Cardiac muscle cell (in vitro differentiated cells and primary cell): ENCODE measurements at places on chromosomes 1 and 21.

DNA sequence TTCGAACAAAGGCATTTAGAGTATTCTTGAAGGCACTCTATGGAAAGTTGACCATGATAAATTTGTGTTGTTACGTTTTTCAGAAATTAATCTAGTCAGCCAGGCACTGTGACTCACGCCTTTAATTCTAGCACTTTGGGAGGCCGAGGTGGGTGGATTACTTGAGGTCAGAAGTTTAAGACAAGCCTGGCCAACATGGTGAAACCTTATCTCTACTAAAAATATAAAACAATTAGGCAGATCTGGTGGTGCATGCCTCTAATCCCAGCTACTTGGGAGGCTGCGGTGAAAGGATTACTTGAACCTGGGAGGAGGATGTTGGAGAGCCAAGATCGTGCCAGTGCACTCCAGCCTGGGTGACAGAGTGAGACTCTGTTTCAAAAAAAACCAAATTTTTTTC is 130.6 kb upstream of the BRINP3 start:
- H3K27ac ChIP-seq, result no peak overlapping the region
- no peaks in the 10 kb centered on the region for H3K27me3 ChIP-seq

DNA sequence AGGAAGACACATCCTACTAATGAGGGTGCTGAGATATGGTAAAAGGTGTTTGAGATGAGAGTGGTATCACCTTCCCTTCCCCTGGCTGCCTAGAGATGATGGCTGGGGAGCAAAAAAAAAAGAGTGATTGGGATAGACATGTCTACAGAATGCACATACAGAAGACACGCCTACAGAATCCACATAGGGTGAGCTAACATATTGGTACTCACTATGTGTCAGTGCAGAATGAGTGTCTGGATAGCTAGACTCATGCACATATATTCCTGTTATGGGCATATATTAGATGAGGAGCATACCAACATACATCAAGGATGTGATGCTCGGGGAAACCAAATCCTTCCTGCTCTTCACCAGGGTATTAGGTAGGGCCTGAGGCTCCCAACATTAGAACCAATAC is 16.2 kb downstream of the CD34 start:
- no peak for DNase-seq
- H3K27me3 ChIP-seq, result peaks cover 5% of the 10 kb centered on the region
- no peak overlapping the region for H3K4me3 ChIP-seq
- no peak overlapping the region for H3K27ac ChIP-seq
- no peaks in the 10 kb centered on the region for H3K36me3 ChIP-seq
- H3K4me1 ChIP-seq, result no peaks in the 10 kb centered on the region

DNA sequence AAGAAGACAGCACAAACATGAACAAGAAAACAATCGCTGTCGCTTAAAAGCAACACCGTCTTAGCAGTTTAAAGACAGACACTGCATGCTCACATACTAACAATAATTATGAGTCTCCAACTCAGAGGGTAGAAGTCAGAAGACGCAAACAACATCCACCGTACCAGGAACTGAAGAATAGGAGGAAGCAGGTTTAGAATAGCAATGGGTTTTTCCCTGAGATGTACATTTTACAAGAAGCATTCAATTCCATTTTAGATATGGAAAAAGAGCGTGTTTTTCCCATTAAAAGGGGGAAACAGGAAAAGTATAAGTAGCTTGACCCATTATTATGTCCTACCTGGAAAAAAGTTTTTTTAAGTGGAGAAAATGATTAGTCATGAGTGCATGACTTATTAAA is 34.5 kb upstream of the KCNE1 start:
- H3K27ac ChIP-seq, result no peak overlapping the region
- no peaks in the 10 kb centered on the region for H3K27me3 ChIP-seq
- DNase-seq, result no peak
- no peak overlapping the region for H3K4me3 ChIP-seq
- no peaks in the 10 kb centered on the region for H3K36me3 ChIP-seq

GRCh38 chr1:60952612-60953111 is 129.7 kb upstream of the NFIA start:
- no peak for DNase-seq
- H3K27me3 ChIP-seq, result no peaks in the 10 kb centered on the region
- H3K4me3 ChIP-seq, result no peak overlapping the region
- H3K27ac ChIP-seq, result no peak overlapping the region
- H3K4me1 ChIP-seq, result no peaks in the 10 kb centered on the region

- no peaks in the 10 kb centered on the region for H3K27me3 ChIP-seq
- no peaks in the 10 kb centered on the region for H3K36me3 ChIP-seq
- no peak overlapping the region for H3K27ac ChIP-seq
- no peak for DNase-seq
These were observed 24.8 kb upstream of the PRDM2 start for GRCh38 chr1:13675151-13675651.

DNA sequence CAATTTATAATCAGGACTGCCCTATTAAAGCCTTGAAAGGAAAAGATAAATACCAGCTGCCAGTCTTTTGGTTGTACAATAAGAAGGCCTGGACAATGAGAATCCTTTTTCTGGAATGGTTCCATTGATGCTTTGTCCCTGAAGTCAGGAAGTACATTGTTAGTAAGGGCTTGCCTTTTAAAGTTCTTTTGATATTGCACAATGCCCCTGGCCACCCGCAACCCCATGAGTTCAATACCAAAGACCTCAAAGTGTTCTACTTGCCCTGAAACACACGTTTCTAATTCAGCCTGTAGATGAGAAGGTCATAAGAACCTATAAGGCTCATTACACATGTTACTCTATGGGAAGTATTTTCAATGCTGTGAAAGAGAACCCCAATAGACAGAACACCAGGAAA is 112.1 kb downstream of the OLFM3 start:
- no peaks in the 10 kb centered on the region for H3K4me1 ChIP-seq
- no peak overlapping the region for H3K4me3 ChIP-seq
- H3K27me3 ChIP-seq, result no peaks in the 10 kb centered on the region
- H3K36me3 ChIP-seq, result no peaks in the 10 kb centered on the region

DNA sequence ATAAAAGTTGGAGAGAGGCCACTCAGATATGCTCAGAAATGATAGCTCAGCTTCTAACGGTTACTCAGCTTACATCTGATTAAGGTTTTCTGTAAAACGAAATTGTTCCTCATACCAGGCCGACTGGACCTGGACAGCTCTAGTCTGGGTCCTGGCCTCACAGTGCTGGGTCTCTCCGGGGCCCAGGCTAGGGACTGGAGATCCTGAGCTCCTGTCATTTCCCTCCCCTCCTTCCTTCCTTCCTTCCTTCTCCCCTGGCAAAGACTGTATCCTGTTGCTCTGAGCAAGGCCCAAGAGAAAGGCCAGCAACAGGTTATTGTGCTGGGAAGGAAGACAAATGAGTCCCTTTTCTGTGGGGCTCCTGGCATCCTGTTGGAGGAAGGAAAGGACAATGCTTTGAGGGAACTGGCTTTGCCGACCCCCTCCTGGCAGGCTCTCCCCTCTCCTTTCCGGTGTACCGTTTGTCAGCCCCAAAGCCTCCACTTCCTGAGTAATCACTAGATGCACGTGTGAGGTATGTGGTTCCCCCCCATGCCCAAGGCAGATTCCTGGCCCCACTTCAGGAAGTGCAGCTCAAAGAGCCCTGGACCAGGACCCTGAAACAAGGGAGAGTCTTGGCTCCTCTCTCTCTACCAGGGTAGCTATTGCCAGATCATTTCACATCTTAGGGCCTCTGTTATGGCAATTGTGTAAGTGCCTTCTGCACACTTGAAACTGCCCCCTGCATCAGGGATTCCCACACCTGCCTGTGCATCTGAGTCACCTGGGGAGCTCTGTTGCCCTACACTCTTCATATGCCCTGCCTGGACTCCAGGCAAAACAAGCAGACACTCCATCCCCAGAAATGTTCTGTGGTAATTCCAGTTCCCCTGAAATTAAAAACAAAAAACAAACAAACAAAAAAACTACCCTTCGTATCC is 212.7 kb upstream of the FGGY start:
- H3K36me3 ChIP-seq, result no peaks in the 10 kb centered on the region
- H3K27ac ChIP-seq, result no peak overlapping the region
- DNase-seq, result peak; percentile 58
- peaks cover 68% of the 10 kb centered on the region for H3K27me3 ChIP-seq
- no peak overlapping the region for H3K4me3 ChIP-seq

DNA sequence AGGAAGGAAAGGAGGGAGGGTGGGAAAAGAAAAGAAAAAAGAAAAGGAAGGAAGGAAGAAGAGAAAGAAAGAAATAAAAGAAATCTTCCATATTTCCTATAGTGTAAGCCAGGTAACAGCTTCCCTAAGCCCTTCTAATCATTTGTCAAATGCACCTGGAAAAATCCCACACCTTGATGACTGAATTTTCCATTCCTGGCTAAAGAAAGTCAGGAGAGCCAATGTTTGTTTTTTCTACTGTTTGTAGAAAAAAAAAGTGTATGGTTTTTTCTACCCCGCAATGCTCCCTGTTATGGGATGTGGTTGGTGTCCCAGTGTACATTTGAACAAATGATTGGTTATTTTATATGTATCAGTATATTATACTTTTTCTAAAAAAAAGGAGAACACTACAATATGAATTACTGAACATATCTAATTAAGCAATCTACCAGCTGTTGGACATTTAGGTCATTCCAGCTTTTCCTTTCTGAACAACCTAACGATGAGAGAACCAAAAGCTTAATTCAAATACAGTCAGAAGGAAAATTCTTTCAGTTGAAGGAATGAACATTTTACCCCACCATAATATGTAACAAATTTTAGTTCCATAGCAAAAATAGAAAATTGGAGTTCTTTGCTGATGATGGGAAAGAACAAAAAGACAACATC is 355.0 kb downstream of the SETD4 start:
- H3K27me3 ChIP-seq, result peaks cover 31% of the 10 kb centered on the region
- H3K36me3 ChIP-seq, result no peaks in the 10 kb centered on the region
- H3K4me3 ChIP-seq, result no peak overlapping the region
- H3K4me1 ChIP-seq, result no peaks in the 10 kb centered on the region
- no peak overlapping the region for H3K27ac ChIP-seq

- H3K27me3 ChIP-seq, result no peaks in the 10 kb centered on the region
- no peak overlapping the region for H3K4me3 ChIP-seq
- H3K27ac ChIP-seq, result no peak overlapping the region
- peaks cover 10% of the 10 kb centered on the region for H3K4me1 ChIP-seq
These were observed 23.7 kb downstream of the SKI start for GRCh38 chr1:2251786-2252185.

GRCh38 chr1:18805925-18806849 is 53.3 kb downstream of the TAS1R2 start:
- no peak overlapping the region for H3K4me3 ChIP-seq
- no peak overlapping the region for H3K27ac ChIP-seq
- no peaks in the 10 kb centered on the region for H3K27me3 ChIP-seq
- no peaks in the 10 kb centered on the region for H3K4me1 ChIP-seq
- no peak for DNase-seq

GRCh38 chr1:204295671-204296070 is 64.1 kb downstream of the PLEKHA6 start:
- peak overlapping the region; percentile 86 for H3K27ac ChIP-seq
- H3K4me1 ChIP-seq, result peaks cover 42% of the 10 kb centered on the region

GRCh38 chr1:201540846-201541735 is 2.2 kb downstream of the NAV1 start:
- H3K4me3 ChIP-seq, result no peak overlapping the region
- peaks cover 6% of the 10 kb centered on the region for H3K4me1 ChIP-seq
- no peak overlapping the region for H3K27ac ChIP-seq
- no peaks in the 10 kb centered on the region for H3K36me3 ChIP-seq
- DNase-seq, result no peak
- H3K27me3 ChIP-seq, result no peaks in the 10 kb centered on the region

DNA sequence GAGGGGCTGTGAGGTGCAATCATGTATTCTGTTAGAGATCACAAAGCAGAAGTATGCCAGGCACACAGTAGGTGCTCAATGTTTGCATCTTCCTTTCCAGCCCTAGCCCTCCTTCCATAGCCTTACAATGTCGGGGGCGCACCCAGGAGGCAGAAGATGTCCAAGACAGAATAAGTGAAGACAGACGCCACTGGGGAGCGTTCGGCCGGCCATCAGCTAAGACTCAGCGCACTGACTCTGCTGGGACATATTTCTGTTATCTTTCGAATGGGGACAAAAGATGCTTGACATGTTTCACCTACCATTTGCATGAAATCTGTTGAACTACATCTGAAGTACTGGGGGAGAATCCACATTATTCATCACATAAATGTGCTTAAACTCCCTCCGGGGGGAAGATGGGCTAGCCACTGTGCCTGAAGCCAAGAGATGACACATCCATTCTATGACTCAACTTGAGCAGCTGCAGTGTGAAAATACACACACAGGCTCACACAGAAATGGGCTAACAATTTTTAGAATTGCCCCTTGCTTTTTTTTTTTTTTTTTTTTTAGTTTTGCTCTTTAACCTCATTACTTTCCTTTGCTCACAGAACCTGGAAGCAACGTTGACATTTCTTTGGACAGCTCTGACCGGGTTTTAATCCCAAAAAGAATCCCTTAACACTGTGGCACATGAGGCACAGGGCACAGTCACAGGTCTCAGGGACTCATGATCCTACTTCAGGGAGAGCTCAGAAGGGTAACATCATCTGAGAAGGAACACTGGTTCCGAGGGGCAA is 7.9 kb downstream of the TIAM1 start:
- no peaks in the 10 kb centered on the region for H3K27me3 ChIP-seq
- H3K36me3 ChIP-seq, result no peaks in the 10 kb centered on the region
- no peak overlapping the region for H3K27ac ChIP-seq
- no peak overlapping the region for H3K4me3 ChIP-seq
- no peaks in the 10 kb centered on the region for H3K4me1 ChIP-seq

GRCh38 chr1:99603699-99604560 is 42.0 kb upstream of the PALMD start:
- H3K27ac ChIP-seq, result no peak overlapping the region
- DNase-seq, result no peak

DNA sequence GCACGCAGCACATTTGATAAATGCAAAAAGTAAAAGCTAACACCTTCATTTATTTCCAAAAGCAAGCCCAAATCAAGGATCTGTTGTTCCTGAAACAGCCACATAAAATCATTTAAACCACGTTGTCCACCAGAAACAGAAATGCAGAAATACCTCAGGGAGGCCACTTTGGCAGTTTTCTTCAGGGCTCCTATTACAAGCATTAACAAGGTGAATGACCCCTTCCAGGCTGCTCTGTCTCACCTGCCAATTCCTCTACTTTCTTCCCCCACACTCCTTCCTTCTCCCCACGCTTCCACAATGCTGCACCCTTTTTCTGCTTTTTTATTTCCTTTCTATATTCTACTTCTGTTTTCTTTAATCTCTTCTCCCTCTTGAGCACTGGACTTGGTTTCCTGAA is 55.0 kb upstream of the PTGFRN start:
- H3K27me3 ChIP-seq, result no peaks in the 10 kb centered on the region
- no peak for DNase-seq
- no peak overlapping the region for H3K27ac ChIP-seq
- peaks cover 31% of the 10 kb centered on the region for H3K4me1 ChIP-seq
- H3K4me3 ChIP-seq, result no peak overlapping the region

DNA sequence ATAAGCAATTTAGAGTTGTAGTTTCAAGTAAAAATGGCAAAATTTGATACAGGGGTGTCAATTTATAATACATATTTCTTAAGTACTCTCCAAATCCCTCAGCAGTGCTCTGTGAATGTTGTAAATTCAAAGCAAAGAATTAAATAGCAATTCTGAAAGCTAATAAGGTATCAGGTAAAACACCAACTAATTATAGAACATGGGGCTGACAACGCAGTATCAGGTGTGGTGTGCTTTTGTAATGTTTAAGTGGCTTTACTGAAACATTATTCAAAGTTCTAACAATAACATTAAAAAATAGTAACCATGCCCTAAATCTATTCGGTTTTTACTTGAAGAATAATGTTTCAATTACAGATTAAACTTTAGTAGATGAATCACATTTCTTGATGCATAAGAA is 1271.2 kb upstream of the ADGRL2 start:
- H3K4me1 ChIP-seq, result no peaks in the 10 kb centered on the region
- H3K36me3 ChIP-seq, result no peaks in the 10 kb centered on the region
- no peak overlapping the region for H3K27ac ChIP-seq
- no peak overlapping the region for H3K4me3 ChIP-seq
- DNase-seq, result no peak
